HFFc6 (cell line): ENCODE measurements at places on chromosomes 7 and 10. TPM values are rescaled to one million over a fixed set of nuclear protein-coding genes. Genes with fewer than 3 reads are reported as not detected.
A peak's percentile ranks its signal among the peaks of the same experiment; 100 is the strongest.

- no peak for DNase-seq
These were observed 20.1 kb downstream of the SNX10 start for GRCh38 chr7:26311798-26312197.

DNA sequence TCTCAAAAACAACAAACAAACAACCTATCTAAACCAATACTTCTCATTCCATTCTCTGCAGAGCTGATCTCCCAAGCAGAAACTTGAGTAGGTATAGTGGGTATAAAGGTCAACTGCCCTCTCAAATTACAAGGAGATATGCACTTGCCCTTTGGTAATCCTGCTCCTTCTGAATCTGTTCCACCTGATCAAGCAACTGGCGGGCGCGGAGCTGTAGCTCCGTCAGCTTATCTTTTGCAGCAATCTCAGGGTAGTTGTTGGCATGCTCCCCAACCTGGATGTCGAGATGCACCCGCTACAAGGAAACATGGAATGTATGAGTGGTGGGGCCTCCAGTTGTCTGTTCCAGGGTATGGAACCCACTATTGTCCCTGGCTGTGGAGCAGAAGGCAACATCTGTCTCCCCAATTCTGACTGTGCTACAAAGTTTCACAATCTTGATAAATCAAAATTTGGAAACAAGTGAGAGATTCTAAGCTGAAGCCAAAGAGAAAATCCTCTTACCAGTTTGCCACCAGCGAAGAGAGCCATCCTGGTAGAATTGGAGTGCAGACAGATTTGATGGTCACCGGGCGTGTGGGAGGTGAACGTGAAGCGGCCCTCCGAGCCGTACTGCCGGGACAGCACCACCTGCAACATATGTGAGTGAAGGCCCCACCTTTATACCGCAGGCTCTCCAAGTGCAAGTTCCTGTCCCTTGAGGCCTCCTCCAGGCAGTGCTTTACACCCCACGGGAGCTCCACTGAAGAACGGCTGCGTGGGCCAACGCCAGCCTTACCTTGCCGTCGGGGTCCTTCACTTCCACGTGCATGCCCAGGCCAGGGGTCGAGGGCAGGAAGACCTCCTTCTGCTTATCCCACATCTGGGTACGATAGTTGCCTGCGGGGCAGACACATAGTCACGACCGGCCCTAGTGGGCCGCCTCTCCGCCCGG is 819 bp downstream of the TMED4 start:
- no peak for DNase-seq

- peak; percentile 15 for DNase-seq
These were observed 225.4 kb downstream of the BMPER start for GRCh38 chr7:34130558-34131295.

DNA sequence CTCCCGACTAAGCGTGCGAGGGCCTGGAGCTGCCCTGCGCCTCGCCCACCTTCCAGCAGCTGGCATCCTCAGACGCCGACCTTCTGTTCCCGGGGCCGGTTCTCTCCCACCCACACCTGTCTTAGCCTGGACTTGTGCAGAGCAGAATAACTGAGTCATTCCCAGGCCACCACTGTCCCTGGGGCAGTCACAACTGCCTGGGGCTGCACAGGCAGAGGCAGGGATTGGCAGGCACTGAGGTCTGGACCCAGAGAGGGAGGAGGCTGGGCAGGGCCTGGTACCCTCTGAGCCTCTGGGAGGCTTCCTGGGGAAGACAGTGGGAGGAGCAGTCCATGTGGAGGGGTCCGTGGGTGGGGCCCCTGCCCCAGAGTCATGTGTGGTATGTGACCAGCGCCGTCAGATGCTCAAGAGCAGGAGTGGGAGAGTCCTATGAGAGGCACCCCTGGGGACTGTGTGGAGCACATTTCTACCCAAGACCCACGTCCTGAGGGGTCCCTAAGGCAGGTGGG is 74.3 kb downstream of the NKX6-2 start:
- no peak for DNase-seq

- no peak for DNase-seq
These were observed 15.9 kb upstream of the KCNIP2 start for GRCh38 chr10:101859530-101859929.

- DNase-seq = no peak
These were observed 31.6 kb downstream of the CHRM2 start for GRCh38 chr7:136900005-136900404.

GRCh38 chr10:45453639-45454255 is 79.7 kb downstream of the ALOX5 start:
- DNase-seq = no peak

- no peak for DNase-seq
These were observed 657.3 kb downstream of the TYW1 start for GRCh38 chr7:67653856-67654454.

DNA sequence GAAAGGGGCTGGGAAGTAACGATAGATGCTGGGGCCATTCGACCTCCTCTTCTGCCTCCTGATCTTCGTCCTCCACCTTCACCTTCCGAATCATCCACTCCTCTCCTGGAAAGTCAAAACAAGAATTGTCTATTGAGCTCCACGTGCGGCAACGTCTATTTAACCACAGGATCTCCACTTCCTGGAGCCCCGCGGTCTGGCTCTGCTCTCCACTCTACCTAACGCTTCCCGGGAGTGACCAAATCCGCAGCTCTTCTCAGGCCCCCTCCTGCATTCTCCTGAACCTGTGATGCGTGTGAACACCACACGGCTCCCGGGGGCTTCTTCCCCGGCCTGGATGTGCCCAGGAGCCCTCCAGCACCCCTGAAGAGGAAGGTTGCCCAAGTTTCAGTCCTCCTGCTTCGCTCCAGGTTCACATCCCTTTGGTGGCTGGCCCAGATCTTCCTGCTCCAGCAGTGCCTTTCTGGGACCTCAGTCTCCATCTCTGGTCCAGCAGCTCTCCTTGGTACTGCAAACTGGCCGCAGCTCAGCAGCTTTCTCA is 7.2 kb downstream of the ZNF467 start:
- DNase-seq = no peak

DNA sequence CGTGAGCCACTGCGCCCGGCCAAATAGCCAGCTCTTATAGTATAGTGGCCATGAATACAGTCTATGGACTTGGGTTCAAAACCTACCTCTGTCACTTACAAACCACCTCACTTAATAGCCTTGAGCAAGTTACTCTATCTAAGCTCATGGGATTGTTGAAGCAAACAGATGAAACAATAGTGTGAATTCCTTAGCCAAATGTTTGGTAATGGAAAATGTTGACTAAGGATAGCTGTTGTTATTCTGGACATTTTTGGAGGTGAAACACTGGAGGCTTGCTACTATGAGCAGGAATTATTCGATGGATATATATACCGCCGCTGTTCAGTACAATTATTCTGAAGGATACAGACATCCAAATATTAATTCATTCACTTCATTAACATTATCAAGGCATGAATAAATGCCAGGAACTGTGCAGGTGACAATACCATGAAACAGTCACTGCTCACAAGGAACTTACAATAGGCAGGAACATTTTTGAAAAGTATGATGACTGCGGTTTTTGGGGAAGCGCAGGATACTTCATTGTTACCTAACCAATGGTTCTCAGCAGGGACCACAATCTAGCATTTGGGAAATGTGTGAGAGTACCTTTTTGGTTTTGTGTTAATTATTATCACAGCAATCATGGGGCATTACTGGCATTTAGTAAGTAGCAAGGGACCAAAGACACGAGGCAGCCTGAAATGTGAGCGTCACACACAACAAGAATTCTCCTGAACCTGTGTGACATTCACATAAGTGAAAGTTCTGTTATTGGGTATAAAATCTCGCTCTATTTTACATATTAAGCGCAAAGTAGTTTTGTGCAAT is 55.7 kb downstream of the CUBN start:
- no peak for DNase-seq

DNA sequence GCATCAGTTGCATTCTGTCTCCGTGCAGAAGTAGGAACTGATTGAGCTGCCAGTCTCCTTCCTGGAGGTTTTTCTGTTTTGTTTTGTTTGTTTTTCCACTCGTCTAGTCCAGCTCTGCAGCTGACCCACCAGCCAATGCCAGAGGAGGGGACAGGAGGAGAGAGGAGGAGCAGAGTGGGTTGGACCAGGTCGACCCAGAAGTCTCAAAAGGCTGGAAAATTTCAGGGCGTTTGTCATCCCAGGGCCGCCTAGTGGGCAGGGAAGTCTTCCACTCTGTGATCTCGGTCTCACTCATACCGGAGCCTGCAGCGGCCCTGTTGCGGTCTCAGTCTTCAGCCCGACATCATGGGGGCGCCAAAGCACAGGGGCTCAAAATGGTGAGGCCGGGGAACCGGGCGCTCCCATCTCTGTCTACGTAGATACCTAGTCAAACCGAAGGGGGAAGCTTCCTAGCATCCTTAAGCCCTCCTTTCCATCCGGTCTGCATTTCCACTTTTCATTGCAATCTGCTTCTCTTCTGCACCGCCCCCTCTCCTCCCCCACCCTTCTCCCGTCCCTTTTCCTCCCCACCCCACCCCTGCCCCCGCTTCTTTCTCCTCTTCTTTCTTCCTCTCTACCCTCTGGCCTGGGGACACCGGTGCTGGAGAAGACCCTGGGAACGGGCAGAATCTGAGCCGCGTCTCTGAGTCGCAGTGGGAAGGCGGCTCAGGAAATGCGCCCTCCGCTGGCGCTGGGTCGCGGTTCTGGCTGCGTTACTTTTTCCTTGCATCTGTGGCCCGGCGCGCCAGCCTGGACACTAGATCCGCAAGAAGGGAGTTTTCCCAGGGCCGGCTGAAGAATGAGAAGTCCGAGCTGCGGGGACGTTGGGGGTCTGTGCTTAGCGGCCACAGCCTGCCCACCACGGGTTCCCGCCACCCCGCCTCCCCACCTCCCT is 16.2 kb upstream of the PAX2 start:
- peak; percentile 43 for DNase-seq

DNA sequence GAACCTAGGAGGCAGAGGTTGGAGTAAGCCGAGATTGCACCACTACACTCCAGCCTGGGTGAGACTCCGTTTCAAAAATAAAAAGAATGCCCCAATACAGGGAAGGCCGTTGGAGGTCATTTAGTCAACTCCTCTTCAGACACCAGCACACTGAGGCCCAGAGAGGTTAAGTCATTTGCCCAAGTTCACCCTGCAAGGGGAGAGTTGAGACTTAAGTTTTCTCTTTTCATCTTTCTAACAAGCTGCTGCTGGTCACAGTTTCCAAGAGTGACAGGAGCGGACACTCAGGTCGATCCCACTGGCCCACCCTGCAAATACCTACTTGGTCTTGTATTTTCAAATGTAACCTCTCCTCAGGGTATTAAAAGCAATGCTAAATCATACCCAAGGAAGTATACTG is 30.4 kb upstream of the VCL start:
- no peak for DNase-seq

DNA sequence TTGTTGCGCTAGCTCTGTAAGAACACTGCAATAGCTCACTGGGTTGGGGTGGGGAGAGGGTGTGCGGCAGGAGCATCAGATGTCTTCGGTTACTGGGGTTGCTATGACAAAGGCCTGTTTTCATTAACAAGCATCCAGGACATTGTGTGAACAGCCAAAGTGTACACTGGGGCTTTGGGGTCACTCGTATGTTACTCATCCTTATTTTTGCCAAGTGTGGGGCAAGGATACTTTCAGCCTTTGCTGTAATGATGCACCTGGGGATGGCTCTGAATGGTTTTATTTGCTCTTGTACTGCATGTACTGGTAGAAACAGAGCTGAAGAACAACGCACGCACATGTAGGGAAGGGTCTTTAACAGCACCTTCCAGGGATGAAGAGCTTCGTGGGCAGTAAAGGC is 73.0 kb upstream of the AFAP1L2 start:
- no peak for DNase-seq

DNA sequence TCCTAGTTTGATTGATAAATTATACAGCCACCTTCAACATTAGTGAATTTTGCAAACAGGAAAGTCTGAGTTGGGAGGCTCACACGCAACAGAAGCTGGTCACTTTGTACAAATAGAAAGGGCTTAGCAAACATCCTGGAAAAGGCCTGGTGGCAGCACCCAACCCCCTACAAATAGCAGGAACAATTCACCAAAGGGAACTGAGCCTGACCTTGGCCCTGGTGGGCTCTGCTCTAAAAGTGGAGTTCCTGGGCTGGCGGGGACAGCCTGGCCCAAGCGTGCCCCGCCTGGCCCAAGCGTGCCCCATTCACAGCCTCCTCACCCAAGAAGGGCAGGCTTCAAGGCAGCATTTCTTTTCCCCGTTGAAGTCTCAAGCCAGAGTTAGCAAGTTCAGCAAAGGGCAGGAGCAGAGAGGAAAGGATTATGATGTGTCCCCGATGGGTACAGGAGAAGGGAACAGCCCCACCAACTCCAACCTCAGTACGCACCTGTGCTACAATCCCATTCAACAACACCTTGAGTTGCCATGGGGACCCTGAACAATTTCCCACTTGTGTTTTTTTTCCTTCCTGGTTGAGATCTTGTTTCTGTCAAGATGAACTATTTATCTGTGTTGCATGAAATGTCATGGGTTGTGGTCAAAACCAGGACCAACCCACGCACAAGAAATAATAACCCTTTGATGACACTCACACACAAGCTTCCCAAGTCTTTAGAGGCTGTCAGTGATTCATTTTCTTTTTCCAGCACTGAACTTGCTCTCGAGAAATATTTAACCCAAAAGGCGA is 43.4 kb downstream of the RGS10 start:
- DNase-seq = no peak

DNA sequence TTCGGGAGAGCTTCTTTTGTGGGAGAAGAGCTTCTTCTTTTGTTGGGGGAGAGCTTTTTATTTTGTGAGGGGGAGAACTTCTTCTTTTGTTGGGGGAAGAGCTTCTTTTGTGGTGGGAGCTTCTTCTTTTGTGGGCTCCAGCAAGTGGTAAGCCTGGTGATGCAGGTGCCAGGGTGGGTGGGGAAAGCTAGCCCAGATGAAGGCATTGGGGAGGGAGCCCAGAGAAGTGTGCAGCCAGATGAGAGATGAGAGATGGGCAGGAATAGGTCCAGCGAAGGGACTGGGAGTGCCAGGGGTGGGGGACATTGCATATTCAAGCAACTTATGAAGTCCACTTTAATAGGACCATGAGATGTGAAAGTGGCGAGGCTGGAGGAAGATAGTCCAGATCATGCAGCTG is 9.7 kb downstream of the ADRA2A start:
- no peak for DNase-seq

GRCh38 chr7:94133460-94133859 is 129.3 kb upstream of the BET1 start:
- no peak for DNase-seq

GRCh38 chr10:108615576-108616320 is 1307.6 kb downstream of the XPNPEP1 start:
- no peak for DNase-seq

GRCh38 chr10:127577376-127578258 is 28.5 kb downstream of the NPS start:
- DNase-seq = no peak

- DNase-seq = no peak
These were observed 33.1 kb upstream of the GALNT11 start for GRCh38 chr7:151992375-151992774.

- DNase-seq = no peak
These were observed 51.7 kb downstream of the ZNF438 start for GRCh38 chr10:30979956-30980355.

The USP54 gene
- 7.3 to 10.2 TPM (median 8.2 TPM) in 3 replicates for total RNA-seq

The RBM28 gene
- total RNA-seq = 29.8 to 41.8 TPM (median 36.1 TPM) in 3 replicates

The WDR37 gene
- total RNA-seq = 17.0 and 18.4 TPM in 2 replicates

The VPS37D gene
- total RNA-seq = 2.7 to 3.8 TPM (median 3.3 TPM) in 3 replicates

The SYT15 gene
- total RNA-seq = 0.31 to 3.0 TPM (median 0.57 TPM) in 3 replicates

The DNAJB9 gene
- 13.8 to 21.7 TPM (median 19.8 TPM) in 3 replicates for total RNA-seq
